ENCODE measurements at places on chromosomes 13 and 19.

DNA sequence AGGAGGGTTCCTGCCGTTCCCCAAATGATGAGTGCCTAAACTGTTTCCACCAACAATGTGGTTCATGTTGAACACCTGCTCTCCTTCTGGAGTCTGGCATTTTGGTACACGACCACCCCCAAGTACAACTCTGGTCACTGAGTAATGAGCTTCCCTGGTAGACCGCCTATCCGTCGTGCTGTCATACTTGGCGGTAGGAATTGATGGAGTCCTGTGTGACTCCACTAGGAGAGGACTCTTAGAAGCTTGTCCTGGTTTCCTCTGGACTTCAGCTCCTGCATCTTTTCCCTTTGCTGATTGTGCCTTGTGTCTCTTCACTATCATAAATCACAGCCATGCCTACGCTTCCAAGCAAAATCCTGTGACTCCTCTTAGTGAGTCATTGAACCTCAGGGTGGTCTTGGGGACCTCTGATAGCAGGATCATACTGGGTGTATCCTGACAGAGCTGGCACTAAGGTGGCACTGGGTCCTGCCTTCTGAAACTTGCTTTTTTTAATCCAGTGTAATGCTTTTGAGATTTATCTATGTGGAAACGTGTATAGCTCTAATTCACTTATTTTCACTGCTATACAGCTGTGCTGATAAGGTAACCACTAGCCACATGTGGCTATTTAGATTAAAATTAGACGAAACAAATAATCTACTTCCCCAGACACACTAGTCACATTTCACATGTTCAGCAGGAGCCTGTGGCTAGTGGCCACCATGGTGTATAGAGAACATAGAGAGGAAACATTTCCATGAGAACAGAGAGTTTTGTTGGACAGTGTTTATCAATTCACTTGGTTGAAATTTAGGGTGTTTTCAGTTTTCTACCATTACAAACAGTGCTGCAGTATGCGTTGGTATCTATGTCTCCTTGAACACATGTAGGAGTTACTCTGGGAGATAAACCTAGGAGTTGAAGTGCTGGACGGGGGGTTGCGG lies 6.1 kb upstream of the ASF1B start:
- no peak for DNase-seq

- no peak for DNase-seq
Measured at GRCh38 chr13:55516610-55517009, 1624.1 kb upstream of the PRR20A start.

- DNase-seq, result no peak
Measured at GRCh38 chr13:85366759-85367417, 432.3 kb downstream of the SLITRK6 start.

DNA sequence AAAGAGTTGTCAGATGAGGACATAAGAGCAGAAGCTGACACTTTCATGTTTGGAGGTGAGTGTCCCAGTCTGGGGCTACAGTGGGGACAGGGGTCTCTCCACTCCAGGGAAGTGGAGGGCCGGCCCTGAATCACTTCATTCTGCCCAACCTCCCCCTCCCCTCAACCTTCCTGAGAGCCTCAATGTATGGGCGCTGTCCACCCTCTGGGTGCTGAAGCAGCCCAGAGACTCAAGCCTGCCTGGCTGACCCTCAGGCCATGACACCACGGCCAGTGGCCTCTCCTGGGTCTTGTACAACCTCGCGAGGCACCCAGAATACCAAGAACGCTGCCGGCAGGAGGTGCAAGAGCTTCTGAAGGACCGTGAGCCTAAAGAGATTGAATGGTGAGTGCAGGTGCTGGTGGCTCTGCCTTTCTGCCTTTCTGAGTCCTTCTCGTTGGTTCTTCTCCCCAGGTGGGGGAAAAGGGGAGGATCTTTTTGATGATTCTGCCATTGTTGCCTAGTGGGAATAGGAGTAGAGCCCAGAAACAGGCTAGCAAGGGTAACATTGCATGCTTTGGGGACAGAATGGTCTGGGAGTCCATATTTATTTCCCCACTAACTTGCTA lies 8.8 kb downstream of the CYP4F8 start:
- DNase-seq, result peak; percentile 11

- no peak for DNase-seq
Measured at GRCh38 chr19:48127561-48127960, 16.9 kb upstream of the PLA2G4C start.

DNA sequence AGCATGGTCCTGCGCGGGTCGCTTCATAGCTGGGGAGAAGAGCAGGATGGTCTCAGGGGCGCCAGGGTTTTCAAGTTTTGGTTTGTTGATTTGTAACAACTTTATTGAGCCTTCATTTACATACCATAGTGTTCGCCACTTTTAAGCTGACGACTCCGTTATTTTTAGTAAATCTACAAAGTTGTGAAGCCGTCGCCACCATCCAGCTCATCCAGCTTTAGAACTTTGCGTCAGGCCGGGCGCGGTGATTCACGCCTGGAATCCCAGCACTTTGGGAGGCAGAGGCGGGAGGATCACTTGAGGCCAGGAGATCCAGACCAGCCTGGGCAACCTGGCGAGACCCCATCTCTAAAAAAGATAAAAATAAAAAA lies 404 bp downstream of the C19orf44 start:
- no peak for DNase-seq

GRCh38 chr13:33744589-33745369 lies 73.2 kb upstream of the RFC3 start:
- DNase-seq, result no peak

GRCh38 chr13:50215399-50215798 lies 200.2 kb downstream of the KCNRG start:
- no peak for DNase-seq

DNA sequence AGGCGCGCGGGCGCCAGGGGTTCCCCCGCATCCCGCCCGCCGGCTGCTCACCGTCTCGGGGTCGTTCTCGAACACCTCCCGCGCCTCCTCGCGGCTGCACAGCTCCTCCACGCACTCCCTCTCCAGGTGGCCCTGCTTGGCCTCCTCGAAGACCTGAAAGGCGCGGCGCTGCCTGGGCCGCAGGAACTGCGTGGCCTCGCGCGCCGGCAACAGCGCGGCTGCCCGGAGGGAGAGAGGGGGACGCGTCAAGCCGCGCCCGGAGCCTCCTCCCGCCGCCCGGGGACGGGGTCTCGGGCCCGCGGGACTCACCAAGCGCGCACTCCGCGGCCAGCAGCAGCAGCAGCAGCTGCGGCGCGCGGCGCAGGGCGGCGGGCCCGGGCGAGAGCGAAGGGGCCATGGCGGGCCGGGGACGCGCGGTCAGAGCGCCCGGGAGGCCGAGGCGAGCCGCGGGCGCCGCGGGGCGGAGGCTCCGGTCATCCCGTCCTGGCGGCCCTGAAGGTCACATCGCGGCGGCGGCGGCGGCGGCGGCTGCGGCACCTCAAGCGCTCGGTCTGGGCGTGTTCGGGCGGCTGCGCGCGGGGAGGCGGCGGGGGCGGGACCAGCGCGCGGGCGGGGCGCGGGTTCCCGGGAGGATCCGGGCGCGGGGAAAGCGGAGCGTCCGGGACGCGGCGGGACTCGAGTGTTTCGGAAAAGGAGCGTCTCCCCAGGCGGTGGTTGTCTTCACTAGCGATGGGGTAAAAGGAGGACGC lies at the start of gene GAS6:
TSS of gene GAS6 (minus strand) at position 553 of the 749 bp plus-strand sequence. CDS start at position 397, 156 bp downstream.
- no peak for DNase-seq

- DNase-seq, result no peak
Measured at GRCh38 chr13:66547685-66548084, 682.5 kb downstream of the PCDH9 start.

DNA sequence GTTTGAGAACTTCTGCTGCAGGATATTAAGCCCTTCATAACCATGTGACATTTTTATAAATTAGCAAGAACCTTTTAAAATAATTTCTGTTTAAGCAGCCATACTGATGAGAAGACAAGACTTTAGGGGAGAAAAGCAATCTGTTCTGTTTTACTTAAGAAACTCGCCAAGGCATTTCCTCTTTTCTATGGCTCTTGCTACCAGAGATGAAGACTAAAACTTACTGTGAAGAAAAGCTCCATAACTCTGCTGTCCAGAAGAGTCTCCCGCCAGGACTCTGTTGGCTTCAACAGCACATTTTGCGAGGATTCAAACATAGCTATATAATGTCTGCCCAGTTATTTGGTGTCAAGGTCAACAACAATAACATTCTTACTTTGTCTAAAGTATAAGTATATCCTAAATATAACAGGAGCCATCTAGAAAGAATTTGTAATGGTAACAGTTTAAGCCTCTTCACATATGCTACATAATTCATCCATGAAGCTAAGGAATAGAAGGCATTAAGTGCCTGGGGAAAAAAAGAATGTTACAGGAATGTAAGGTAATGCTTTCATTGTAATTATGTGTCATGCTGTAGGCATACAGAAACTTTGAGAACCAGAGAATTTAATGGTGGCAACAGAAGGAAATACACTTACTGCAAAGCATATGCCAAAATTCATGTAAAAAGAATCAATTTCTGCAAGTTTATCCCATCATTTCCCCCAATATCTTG lies 53.2 kb upstream of the EEF1AKMT1 start:
- DNase-seq, result no peak

DNA sequence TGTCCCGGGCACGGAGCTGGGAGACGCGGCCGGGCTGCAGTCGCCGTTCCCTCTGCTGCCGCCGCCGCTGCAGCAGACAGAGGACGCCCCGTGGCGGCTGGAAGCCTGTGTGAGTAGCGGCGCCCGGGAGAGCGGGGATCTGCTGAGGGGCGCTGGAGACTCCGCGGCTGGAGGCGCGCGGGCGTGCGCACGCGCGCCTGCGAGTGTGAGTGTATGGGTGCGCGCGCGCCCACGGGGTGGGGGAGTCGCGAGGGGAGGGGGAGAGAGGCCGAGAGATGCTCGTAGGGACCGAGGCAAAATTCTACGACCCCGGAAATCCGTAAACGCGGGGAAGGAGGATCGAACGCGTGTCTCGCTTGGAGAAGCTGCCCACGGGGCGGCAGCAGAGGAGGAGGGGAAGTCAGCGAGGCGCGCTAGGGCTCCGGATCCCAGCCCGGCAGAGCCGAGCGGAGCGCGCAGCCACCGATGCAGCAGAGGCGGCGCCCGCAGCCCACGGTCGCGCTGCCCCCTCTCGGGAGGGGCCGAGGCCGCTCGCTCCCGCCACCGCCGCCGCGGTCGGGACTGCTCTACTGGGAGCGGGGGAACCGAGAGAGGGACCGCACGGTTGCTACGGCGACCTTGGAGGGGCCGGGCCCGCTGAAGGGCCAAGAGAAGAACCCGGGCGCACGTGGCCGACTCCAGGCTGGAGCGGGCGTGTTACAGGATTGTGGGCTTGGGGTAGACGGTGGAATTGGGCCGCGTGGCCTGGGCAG lies at the start of gene ENOX1:
TSS of gene ENOX1 (minus strand) at position 207 of the 752 bp plus-strand sequence.
- no peak for DNase-seq

DNA sequence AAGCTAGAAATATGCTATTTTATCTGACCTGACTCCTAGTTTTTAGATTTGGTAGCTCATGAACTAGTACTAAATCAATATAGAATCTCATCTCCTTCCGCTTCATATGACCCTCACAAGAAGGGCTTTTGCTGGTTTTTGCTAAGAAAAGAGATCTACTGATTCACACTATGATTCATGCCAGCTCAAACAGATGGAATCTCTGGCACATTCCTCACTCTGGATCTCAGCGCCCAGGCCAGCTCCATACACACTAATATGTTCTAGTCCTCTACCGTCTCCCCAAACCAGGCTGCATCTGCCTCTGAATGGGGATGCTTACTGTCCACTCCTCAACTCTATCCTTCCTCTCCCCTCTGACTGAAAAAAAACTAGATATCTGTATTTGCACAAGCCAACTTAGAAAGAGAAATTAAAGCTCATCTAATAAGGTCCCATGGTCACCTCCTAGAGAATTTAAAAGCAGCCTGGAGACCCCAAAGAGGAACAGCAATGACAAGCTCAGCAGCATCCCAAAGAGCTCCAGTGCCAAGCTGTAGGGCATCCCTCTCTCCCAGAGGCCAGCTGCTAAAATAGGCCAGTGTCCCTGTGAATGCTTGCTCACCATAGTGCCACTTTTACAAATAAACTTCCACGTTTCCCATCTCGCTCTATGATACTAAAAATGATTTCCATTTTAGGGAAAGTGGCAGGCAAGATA lies 74.9 kb downstream of the LHFPL6 start:
- DNase-seq, result no peak

GRCh38 chr19:5479958-5480357 lies 24.7 kb downstream of the ZNRF4 start:
- no peak for DNase-seq

DNA sequence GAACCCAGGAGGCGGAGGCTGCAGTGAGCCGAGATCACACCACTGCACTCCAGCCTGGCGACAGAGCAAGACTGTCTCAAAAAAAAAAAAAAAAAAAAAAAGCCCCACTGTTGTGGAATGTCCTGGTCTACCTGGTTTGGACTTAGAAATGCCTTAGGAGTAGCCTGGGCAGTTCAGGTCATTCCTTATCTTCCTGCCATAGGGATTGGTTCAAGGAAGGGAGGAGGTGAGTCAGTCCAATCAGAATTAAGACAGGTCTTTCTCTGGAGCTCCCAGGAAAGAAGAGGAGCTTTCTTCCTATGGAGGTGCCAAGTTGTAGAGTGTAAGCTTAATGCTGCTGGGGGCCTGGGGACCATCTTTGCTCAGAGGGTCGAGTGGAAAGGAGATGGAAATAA lies 44.8 kb downstream of the SIPA1L3 start:
- no peak for DNase-seq

DNA sequence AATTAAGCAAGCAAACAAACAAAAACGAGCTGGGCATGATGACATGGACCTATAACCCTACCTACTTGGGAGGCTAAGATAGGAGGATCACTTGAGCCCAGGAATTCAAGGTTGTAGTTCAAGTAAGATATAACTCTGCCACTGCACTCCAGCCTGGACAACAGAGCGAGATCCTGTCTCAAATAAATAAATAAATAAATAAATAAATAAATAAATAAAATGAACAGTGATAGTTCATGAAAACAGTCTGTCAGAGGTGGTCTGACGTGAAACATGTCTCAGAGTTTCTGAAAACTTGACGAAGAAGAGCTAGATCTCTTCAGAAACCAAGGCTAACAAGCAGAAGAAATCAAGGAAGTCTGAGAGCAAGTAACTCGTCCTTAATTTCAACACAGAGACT lies 188.8 kb upstream of the GPC6 start:
- DNase-seq, result no peak

DNA sequence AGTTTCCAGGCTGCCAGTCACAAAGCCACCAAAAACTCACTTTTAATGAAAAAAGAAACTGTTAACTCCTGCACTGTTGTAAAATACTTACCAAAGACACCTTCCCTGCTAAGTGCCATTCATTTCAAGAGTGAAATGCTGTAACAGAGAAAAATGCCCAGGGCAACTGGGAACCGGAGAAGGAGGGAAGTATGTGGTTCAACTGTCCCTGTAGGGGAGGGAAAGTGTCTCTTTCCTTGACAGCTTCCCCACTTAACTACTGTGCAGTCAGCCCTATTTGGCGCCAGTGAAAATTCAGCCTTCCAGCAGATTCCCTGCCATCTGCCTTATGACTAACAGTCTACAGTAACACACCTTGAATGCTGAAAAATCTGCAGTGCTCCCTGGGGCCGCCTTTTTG lies 789.0 kb downstream of the DIAPH3 start:
- no peak for DNase-seq

Measured in AML-193 (cell line).